NCI-H526 treated with DMSO at 0.1 percent for 48 hours (cell line): ENCODE measurements at places on chromosomes 7 and 10.
A peak's percentile ranks its signal among the peaks of the same experiment; 100 is the strongest.

DNA sequence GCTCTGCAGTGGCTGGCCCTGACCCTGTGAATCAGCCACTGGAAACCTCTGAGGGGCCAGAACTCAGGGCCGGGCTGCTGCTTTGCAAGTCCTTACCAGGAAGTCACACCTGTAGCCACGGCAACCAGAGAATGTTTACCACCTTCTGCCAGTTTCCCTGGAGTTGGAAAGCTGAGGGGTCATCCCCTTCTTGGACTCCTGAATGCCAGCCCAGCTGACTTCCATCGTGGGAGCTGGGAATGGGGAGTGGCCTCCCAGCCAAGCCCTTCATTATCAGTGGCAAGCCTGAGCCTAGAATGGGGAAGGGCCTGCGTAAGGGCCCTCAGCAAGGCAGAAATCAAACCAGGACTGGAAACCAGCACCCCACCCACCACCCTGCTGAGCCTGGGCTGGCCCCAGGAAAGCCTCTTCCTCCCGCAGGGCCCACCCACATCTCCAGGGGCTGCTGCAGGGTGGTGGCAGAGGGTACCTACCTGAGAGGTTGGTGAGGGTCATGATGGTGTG lies 6.5 kb upstream of the CRHR2 start:
- no peak for DNase-seq

DNA sequence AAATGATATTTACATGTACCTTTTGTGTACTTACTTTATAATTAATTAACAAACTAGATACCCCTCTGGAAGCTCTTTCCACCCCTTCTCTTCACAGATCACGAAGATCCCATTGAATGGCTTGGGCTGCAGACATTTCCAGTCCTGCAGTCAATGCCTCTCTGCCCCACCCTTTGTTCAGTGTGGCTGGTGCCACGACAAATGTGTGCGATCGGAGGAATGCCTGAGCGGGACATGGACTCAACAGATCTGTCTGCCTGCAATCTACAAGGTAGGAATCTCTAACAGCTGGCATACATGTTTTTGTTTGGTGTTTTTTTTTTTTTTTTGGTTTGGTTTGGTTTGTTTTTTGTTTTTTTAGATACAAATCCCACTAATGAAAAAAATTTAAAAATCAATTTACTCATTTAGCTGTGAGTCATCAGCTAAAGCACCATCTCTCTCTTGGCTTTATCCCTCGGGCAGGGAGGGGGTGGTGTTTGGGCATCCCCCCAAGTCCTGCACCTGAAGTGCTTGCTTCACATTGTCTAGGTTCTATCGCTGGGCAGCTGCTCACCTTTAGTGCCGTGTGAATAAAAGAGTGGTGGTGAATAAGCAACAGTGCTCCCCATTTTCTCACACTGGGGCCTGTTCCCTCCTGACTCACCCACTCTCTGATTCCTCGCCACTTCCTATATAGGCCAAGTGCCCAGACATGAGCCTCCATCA lies 68.9 kb downstream of the MET start:
- DNase-seq, result no peak

DNA sequence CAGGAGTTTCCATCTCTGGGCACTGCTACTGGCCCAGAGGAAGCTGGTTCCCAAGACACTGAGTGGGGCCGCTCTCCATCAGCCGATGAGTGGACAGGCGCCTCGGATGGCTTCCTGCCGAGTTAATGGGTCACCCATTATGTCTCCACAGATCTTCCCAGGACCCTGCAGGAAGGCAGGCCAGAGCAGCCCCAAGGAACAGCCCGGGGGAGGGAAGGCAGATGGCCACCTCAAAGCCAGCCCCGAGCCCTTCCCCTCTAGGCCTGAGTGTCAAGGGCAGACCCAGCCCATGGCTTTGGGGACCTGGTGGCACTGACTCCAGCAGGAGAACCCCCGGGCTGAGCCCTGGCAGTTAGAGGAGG lies 3.4 kb upstream of the LFNG start:
- DNase-seq, result no peak

DNA sequence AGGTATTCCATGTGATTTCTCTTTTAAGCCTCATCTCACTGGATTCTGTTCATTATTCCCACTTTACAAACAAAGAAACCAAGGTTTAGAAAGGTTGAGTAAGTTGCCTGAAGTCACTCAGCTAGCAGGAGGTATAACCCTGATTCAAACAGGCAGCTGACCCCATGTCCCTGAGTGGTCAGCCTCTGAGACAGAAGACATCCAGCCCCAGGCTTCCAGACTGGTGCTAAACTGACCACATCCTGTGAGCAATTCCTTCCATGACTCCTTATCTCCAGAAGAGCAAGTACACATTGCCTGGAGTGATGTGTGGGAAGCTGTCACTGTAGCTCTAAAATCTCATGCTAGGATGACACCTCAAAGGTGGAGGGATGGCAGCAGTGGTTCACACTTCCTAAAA lies 3.7 kb downstream of the PLPP4 start:
- no peak for DNase-seq

DNA sequence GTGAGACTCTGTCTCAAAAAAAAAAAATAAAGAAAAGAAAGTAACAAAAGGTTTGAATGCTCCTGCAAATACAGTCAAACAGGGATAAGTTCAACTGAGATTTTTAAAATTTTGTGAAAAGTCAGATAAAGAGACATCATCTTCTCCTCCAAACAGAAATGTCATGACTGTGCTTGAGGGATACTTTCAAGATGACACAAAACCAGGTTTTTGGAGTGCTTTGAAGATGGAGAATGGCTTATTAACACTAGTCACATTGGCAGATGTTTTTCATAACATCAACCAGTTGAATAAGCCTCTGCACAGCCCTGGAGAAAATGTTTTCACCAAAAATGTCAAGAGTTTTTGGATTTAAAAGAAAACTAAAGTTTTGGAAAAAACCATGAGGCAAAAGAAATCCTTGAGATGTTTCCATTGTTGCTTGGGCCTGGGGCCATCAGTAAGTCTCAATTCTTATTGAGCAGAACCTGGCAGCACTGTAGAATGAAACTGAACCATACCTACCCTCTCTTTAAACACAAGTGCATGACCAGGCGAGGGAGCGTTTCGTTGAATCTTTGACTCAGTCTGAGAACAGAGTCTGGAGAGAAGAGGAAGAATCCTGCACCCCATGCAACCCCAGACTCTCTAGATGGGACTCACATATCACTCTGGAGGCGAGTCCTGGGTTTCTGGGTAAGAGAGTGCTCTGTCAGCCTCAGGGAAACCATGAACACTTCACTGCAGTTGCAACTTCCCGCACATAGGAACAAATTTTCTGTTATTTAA lies 37.4 kb upstream of the PRKCQ start:
- no peak for DNase-seq

- no peak for DNase-seq
Observed at GRCh38 chr10:122078965-122079795, 90.2 kb downstream of the TACC2 start.

DNA sequence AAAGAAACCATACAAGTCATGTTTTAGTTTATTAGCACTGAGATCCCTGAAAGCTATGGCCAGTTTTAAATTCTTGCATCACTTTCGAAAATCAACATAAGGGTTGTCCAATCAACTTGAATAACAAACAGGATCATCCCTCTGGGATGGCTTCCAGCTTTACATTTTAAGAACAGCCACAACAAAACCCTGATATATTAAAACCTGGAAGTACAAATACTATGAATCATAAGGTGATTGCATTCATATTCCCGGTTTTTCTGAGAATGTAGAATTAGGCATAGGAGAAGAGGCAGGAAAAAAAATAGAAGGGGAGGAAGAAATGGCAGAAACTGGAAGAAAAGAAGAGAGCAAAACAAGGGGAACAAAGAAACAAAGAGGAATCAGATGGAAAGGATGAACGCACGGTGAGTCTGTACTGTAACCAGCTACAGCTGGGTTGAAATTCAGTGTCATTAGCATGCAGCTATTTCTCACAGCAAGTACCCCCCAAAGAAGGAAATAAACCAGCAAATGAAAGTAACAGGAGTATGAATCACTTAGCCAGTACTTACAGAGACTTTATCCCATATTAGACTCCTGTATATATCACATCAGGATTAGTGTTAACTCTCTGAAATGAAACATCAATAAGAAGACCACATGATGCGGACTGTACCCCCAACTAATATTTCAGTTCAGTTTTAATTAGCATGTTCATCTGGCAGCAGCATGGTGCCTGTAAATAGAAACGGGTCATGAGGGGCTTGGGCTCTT lies 301.3 kb downstream of the RNLS start:
- no peak for DNase-seq

- no peak for DNase-seq
Observed at GRCh38 chr10:86371691-86372090, 5.1 kb upstream of the GRID1 start.

DNA sequence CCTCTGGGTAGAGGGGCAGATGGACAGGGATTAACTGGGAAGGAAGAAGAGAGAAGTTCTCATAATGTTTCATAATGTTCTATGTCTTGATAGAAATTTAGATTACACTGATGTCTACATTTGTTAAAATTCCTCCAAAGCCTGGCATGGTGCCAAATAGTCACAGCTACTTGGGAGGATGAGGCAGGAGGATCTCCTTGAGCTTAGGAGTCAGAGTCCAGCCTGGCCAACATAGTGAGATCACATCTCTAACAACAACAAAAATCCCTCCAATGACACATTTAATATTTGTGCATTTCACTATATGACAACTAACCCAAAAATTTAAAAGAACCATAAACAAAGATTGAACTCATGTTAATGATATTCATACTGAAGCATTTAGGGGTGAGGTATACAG lies 33.0 kb upstream of the PPP1R3C start:
- DNase-seq, result no peak

DNA sequence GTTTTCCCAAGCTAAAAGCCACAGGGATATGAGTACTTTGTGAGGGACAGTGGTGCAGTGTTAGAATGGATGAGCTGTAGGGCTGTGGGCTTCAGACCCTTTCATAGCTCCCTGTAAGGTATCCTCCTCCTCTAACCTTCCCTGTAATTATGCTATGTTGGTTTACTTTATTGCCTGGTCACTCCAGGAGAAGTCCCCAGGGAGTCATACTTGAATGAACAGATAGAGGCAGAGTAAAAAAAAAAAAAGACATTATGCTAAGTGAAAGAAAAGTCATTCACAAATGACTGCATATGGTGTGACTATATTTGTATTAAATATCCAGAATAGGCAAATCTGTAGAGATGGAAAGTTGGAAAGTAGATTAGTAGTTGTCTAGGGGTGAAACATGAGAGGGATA lies 434.4 kb downstream of the AUTS2 start:
- DNase-seq, result peak; percentile 98

- DNase-seq, result no peak
Observed at GRCh38 chr7:149752646-149753045, 20.7 kb downstream of the ZNF467 start.

DNA sequence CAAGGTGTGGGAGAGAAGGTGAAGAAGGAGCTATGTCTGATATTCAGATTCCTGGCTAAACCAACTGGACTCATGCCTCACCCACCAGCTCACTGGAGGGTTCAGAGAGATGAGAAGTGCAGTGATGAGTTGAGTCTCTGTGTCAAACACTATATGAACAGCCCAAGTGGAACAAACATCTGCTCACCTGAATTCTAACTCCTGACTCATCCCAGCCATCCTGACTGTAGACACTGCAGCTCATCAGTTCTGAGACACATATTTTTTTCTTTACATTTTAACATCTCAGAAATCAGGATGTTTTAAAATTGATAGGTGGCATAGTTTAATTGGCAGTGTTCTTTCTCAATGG lies 27.3 kb downstream of the GSDME start:
- no peak for DNase-seq

DNA sequence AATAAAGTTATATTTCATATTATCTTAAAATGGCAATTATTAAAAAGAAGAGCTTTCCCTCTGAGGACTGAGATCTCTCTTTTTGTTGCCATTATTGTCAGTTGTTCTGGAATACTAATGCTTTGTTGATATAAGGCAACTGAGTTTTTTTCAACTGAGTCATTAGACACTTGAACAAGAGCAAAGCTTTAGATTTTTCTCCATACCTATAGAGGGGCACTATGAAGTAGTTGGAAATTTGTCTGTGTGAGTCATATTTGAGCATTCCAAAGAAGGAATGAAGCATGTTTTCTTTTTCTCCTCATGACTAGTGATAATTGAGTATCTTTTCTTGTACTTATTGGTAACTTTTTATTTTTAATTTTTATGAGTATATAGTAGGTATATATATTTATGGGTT lies 24.5 kb downstream of the RPA3 start:
- DNase-seq, result no peak

GRCh38 chr10:59229441-59229840 lies 53.0 kb downstream of the PHYHIPL start:
- DNase-seq, result no peak

GRCh38 chr10:126199221-126199998 lies 188.9 kb downstream of the ADAM12 start:
- DNase-seq, result no peak

- DNase-seq, result no peak
Observed at GRCh38 chr10:11853468-11853867, 30.3 kb downstream of the PROSER2 start.

- no peak for DNase-seq
Observed at GRCh38 chr7:153084278-153084677, 324.7 kb downstream of the ACTR3B start.

GRCh38 chr7:158424011-158424410 lies 163.6 kb downstream of the PTPRN2 start:
- no peak for DNase-seq

- DNase-seq, result no peak
Observed at GRCh38 chr7:50591480-50592438, 26.6 kb upstream of the DDC start.

- DNase-seq, result no peak
Observed at GRCh38 chr10:90075995-90076394, 374.6 kb downstream of the KIF20B start.
